ENCODE measurements at places on chromosomes 1 and 21.

DNA sequence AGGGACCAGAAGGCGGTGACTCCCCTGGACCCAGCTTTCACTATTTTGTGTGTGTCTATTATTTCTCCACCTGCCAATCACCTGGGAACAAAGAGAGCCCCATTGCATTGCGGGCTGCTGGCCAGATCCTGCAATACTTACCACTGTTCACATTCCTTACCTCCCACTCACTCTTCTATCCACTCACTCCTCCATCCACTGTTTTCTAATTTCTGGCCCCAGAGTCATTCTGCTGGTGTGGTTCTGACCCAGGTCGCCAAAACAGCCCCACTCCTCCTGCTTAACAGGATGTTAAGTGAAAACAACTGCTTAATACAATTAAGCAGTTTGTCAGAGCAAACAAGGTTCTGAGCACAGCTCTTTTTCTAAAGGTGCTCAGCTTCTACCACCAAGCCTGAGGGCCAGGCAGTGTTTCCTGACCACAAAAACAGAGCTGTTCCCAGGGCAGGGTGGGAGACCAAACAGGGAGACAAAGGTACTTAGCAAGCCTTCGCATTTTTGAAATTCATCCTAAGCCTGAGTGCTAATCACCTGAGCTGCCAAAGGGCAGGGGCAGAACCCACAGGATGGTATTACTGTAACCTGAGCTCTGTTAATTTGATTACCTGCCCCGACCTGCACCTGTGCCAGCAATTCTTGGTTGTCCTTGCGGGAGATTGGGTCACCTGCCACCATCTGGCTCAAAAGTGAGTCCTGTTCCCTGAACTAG, 38.5 kb upstream of the EFCAB14 start:
- no peak for DNase-seq

DNA sequence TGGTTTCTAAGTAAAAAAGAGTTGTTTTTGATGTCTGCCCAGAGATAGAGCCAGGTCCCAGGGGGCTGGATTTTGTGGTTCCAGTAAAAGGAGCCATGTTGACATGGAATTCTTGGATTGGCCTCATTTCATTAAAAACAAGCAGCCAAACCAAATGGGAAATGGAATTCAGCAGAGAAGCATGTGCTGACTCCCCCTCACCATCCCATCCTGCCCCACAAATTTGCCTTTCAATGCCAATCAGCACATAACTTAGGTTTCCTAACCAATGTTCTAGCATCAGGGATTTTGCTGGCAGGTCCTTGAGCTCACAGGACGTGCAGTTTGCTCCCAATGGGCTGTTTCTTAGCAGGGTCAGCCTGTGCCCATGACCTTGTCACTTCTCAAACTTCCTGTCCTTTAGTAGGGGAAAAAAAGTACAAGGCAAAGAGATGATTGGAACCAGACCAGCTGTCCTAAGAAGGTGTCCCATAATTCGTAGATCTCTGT, 101.5 kb upstream of the GADD45A start:
- no peak for DNase-seq

DNA sequence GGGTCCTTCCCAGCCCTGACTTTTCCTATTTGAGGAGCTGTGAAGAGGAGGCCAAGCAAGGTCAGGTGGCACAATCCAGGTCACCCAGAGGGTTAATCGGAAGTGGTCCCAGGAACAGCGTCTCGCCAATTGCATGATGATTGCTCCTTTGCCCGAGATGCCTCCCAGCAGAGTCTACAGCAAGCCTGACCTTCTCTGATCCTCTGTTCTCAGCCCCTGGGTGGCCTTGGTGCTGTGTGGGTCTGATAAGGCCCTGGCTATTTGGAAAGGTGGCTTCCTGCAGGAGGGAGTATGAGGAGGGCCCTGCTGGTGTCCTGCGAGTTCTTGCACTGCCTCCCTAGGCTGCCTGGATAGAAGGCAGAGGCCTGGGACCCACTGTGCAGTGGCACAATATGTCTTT, 116.2 kb downstream of the FOXD2 start:
- DNase-seq: no peak

DNA sequence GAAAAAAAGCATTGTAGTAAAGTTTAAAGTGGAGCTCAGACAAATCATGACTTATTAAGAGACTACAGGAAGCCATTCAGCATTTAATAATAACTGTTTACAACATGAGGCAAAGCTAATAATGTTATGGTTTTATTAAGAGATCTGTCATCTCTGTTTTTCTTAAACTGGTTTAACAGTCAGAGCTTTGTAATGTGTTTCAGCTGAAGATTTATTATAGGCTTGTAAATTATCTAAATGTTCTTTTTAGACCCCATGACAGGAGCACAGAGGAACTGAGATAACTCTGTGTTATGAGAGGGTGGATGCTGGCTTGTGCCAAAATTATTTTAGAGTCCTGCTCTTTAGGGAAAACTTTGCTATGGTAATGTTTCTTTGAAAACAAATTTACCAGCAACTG, 38.0 kb upstream of the RWDD3 start:
- no peak for DNase-seq

DNA sequence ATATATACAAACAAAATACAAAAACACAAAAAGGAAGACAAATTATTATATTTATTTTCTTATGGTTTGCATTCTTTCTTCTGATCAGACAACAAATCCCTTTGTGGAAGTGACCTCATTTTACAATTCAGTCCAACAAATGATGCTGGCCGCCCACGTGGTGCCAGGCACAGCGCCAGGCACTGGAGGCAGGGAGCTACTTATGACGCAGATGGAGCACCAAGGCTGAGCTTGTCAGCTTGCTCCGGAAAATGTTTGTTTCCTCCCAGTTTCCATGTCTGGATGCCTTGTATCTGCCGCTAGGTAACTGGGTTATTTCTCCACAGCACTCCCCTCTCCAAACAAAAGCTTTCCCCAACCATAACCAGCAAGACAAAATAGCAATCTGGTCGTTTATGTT, 30.7 kb upstream of the CD34 start:
- no peak for DNase-seq

- no peak for DNase-seq
These were observed 38.2 kb downstream of the KCNJ6 start for GRCh38 chr21:37877888-37878684.

GRCh38 chr1:6960291-6960811, 175.1 kb downstream of the CAMTA1 start:
- DNase-seq: no peak

GRCh38 chr1:159554696-159555095, 18.9 kb upstream of the OR10J5 start:
- DNase-seq: no peak

GRCh38 chr1:192140382-192140781, 17.9 kb upstream of the RGS18 start:
- no peak for DNase-seq

DNA sequence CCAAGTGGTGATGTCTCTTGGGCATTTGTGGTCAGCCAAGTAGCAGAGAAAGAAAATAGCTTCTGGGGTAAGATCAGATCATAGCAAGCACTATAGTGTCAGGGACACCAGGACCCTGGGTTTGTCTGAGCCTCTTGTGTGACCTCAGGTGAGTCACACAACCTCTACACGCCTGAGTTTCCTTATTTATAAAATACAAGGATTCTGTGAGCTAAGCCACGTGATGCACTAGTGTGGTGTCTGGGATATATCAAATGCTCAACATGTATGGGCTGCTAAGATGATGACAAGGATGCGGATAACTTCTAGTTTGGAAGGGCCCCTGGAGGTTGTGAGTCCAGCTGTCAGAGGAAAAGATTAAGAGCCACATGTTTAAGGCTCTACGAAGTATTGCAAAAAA, 24.5 kb upstream of the ZNF436 start:
- DNase-seq: no peak

DNA sequence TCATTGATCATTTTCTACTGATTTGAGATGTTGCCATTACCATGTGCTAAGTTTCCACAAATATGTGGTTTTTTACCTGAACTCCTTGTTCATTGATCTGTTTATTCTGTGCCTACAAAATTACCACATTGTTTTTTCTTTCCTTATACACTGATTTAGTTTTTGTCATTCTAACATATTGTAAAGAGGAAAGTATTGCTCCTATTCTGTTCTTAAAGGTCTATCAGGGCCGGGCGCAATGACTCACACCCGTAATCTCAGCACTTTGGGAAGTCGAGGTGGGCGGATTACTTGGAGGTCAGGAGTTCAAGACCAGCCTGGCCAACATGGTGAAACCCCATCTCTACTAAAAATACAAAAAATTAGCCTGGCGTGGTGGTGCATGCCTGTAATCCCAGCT, 75.1 kb downstream of the CAMTA1 start:
- no peak for DNase-seq

- no peak for DNase-seq
These were observed 59.1 kb downstream of the PLXNA2 start for GRCh38 chr1:208184966-208185654.

DNA sequence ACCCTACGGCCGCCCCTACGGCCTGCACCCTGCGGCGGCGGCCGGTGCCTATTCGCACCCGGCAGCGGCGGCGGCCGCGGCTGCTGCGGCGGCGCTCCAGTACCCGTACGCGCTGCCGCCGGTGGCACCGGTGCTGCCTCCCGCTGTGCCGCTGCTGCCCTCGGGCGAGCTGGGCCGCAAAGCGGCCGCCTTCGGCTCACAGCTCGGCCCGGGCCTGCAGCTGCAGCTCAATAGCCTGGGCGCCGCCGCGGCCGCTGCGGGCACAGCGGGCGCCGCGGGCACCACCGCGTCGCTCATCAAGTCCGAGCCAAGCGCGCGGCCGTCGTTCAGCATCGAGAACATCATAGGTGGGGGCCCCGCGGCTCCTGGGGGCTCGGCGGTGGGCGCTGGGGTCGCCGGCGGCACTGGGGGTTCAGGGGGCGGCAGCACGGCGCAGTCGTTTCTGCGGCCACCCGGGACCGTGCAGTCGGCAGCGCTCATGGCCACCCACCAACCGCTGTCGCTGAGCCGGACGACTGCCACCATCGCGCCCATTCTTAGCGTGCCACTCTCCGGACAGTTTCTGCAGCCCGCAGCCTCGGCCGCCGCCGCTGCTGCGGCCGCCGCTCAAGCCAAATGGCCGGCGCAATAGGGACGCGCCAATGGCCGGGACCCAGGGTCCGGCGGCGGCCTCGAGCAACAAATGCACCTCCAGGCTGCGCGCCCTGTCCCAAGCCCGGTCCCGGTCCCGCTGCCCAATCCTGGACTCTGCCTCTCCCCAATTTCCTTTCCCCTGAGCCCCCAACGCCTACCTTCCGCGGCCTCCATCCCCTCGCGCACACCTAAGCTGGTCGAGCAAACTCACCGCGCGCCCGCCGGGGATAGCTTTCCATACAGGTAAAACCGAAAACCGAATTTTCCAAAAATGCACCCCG, 1.8 kb downstream of the FOXD3 start:
- DNase-seq: no peak

Data from stimulated activated CD4-positive, alpha-beta T cell treated with anti-CD3 and anti-CD28 coated beads, Interleukin-15, amount 100 ng/mL, for 1 hour (primary cell).